ENCODE measurements at places on chromosomes 11 and 22. TPM values are rescaled to one million over a fixed set of nuclear protein-coding genes. Genes with fewer than 3 reads are reported as not detected.

The C11orf68 gene
- 32.6 TPM for total RNA-seq

The CACNA1I gene
- under 0.01 TPM for total RNA-seq

The SDHAF2 gene
- total RNA-seq, result 63.3 TPM

The FAM111B gene
- total RNA-seq, result 3.8 TPM

The PHLDA2 gene
- total RNA-seq, result 3.9 TPM

The MS4A12 gene
- not detected for total RNA-seq

The MMP27 gene
- total RNA-seq, result not detected

The PPP1R14B gene
- total RNA-seq, result 126 TPM

The ESAM gene
- total RNA-seq, result 0.54 TPM

The IGLL1 gene
- not detected for total RNA-seq

The NPTXR gene
- 2.6 TPM for total RNA-seq

The DYNC2H1 gene
- 86.5 TPM for total RNA-seq

The FAM76B gene
- 26.1 TPM for total RNA-seq

The MYOD1 gene
- total RNA-seq, result not detected

The APBB1 gene
- total RNA-seq, result 37.8 TPM

The GCAT gene
- 23.9 TPM for total RNA-seq

The SAA4 gene
- total RNA-seq, result not detected

The MUC2 gene
- not detected for total RNA-seq

The OR5D18 gene
- total RNA-seq, result not detected

The TEX12 gene
- total RNA-seq, result 0.65 TPM

The PITPNB gene
- 34.8 TPM for total RNA-seq

The KCNJ4 gene
- total RNA-seq, result not detected

The RAC2 gene
- 5.4 TPM for total RNA-seq

The LRP4 gene
- total RNA-seq, result 2.5 TPM

The ROBO4 gene
- total RNA-seq, result 0.26 TPM

The TRIM49B gene
- total RNA-seq, result not detected

The SCN3B gene
- 0.11 TPM for total RNA-seq

The PDE2A gene
- 0.22 TPM for total RNA-seq

The TMEM138 gene
- total RNA-seq, result 31.6 TPM

The IL10RA gene
- 0.78 TPM for total RNA-seq

The MPZL3 gene
- 6.9 TPM for total RNA-seq

The CAT gene
- total RNA-seq, result 86.5 TPM

The ATP5MG gene
- total RNA-seq, result 45.1 TPM

The ACRV1 gene
- 0.11 TPM for total RNA-seq

The RAG2 gene
- not detected for total RNA-seq

The PIK3IP1 gene
- 22.0 TPM for total RNA-seq

The SCUBE2 gene
- 4.8 TPM for total RNA-seq

The OR51E2 gene
- total RNA-seq, result not detected

Measured in articular chondrocyte of knee joint (primary cell).